ENCODE measurements at places on chromosomes 2 and 18. TPM values are rescaled to one million over a fixed set of nuclear protein-coding genes. Genes with fewer than 3 reads are reported as not detected.

DNA sequence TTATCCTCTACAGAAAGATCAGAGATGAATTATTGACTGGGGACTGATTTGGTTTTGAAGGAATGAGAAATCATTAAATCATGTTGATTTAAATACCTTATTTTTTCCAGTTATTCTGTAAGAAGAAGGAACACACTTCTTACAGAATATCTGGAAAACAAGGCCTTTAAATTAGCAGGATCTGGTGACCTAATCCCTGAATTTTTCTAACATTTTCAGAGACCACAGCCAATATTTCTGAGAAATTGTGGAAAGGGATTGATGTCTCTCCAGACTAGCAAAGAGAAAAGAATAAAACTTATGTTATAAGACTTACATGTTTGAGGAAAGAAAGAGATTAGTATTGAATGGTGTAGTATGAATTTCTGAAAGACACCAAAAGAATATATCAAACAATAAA is 104.0 kb downstream of the KCNE4 start:
- DNase-seq, result no peak

CCDC150 gene
- 7.9 TPM for total RNA-seq

LRATD1 gene
- not detected for total RNA-seq

DNA sequence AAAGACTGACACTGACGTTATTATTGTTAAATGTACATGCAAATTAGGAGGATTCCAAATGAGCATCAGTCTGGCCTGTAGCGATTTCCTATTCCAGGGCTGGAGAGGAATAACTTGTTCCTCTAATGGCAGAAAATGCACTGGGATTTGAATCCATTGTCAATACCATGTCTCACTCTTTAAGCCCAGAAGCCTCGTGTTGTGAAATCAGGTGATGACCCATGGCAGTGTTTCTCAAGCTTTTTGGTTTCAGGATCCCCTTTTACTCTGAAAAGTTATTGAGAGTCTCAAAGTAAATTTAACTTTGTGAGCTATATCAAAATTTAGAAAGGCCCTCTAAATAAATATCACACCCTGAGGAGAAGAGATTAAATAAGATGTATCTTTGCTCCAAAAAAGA is 279.2 kb downstream of the GALR1 start:
- DNase-seq, result no peak

GRCh38 chr2:157149270-157149669 is 108.2 kb upstream of the GALNT5 start:
- DNase-seq, result no peak

DNA sequence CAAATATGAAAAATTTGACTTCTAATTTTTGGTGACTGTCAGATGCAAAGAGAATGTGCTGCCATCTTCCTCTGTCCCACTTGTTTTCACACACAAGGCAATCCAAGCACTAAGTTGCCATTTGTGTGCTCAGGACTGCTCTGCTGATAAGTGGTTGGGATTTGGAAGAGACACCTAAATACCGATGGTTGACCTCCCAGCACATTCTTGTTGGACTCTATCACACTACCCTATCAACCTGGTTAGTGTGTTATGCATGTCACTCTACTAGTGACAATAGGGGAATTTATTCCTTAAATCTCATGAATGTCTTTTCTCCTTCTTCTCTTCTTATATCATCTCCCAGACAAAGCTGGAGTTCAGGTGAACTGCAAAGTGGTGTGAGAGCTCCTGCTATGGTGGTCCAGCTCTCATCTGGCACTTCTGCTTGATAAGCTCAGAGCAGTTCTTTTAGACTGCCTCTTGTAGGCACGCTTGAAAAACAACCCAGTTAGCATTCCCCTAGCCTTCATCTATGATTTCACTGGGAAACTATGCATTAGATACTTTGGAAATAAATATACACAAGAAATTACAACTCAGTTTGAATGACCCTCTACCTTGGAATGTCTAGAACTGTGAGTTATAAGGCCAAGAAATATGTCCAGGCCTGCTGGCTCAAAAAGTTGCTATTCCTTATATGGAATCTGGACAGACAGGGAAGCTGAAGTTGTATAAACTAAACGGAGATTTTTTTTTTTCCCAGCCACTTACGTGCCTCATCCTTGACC is 404.8 kb downstream of the MEIS1 start:
- no peak for DNase-seq

- no peak for DNase-seq
Observed at GRCh38 chr2:101106453-101107181, 44.6 kb downstream of the TBC1D8 start.

DNA sequence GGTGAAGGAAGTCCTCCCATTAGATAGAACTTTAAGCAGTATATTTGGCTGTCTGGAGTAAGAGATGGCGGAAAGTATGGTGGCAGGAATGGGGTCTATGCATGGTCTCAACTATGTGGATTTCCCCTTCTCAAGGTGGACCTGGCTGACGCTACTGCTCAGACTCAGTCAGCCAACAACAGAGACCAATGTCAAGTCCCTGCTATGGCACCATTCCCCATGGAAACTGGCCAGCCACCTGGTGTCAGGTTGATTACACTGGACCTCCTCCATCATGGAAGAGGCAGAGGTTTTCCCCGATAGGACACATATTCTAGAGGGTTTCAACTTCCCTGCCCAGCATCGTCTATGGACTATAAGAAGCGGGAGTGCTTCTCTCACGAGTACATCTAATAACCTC is 8.6 kb upstream of the FAHD2A start:
- no peak for DNase-seq

GAREM2 gene
- 3.2 TPM for total RNA-seq

- peak; percentile 34 for DNase-seq
Observed at GRCh38 chr18:45722899-45723298, 1.1 kb upstream of the SLC14A1 start.

- DNase-seq, result no peak
Observed at GRCh38 chr2:126882736-126883665, 15.7 kb upstream of the TEX51 start.

DNA sequence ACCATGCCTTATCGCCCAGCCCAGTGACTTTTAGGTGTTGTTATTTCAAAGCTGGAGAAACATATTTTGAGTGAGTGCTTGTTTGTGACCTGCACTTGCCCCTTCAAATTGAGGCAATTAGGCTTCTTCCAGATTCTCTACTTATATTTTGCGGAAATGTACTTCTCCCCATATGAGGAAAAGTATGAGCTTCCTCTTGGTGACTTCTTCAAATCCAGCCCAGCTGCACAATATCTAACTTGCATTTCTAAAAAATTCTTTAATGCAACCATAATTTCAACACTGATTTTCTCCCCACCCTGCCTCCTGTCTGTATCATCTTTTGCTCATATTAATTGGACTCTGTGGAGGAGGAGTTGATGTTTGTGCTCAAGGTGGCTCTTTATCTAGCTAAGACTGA is 391.2 kb upstream of the POU3F3 start:
- DNase-seq, result no peak

DNA sequence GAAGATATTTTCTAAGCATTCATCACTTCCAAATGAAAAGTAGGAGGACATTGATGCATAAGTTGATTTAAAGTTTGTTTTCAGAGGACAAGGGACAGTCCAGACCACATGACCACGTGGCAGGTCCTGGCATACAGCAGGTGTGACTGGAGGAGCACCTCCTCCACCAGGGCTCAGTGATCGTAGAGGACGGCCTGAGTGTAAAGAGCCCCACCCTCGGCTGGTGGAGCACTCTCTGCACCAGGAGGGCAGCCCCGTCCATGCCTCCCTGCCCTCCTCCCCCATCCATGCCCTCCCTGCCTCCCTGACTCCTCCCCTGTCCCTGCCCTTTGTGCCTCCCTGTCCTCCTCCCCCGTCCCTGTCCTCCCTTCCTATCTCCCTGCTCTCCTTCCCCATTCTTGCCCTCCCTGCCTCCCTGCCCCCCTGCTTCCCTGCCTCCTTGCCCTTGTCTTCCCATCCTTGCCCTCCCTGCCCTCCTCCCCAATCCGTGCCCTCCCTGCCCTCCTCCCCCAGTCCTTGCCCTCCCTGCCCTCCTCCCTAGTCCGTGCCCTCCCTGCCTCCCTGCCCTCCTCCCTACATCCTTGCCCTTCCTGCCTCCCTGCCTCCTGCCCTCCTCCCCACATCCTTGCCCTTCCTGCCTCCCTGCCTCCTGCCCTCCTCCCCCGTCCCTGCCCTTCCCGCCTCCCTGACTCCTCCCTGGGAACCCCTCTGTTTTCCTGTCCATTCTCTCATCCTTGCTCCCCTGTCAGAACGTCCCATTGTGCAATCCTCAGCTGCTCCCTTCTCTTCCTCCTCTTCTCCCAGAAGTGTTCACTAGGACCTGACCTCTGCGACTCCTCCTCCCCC is 47.9 kb downstream of the ANKMY1 start:
- no peak for DNase-seq

NIF3L1 gene
- 25.7 TPM for total RNA-seq

RTP5 gene
- 0.11 TPM for total RNA-seq

GRCh38 chr2:125364984-125365265 is 1291.0 kb upstream of the GYPC start:
- no peak for DNase-seq

DNA sequence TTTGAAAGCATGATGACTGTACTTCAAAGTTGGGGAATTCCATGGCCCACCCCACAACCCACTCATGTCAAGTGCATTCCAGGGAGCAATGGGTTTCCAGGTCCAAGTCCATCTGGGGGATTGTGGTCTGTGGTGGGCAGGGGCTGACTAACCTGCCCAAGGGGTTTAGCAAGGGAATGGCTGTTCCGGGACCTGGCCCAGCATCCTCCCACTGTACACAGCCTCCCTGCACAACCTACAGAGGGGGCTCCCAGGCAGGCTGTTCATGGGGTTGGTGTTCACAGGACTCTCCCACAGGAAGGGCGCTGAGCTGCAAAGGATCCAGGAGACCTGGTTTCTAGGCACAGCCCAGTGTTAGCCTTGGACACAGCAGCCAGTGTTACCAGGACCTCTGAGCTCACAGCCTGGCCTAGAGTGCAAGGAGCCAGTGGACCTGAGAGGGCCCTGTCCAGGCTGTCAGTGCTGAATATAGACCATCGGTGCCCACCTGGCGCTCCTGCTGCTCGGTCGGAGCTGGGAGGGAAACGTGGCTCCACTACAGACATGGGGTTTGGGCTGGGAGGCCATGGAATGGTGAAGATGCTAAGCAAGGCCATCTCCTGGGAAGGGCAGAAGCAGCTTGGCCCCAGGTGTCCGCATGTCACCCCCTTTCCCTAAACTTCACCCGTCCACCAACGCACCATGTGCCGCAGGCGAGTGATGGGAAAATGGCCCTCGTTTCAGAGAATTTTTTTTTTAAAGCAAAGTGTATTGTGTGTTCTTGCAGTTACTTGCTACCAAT is 317.2 kb downstream of the GBX2 start:
- no peak for DNase-seq

GRCh38 chr2:217325251-217325650 is 465.4 kb upstream of the TNP1 start:
- DNase-seq, result no peak

IL18R1 gene
- 17.9 TPM for total RNA-seq

- no peak for DNase-seq
Observed at GRCh38 chr2:620004-620403, 57.2 kb downstream of the TMEM18 start.

FABP1 gene
- not detected for total RNA-seq

KLHL30 gene
- not detected for total RNA-seq

DNA sequence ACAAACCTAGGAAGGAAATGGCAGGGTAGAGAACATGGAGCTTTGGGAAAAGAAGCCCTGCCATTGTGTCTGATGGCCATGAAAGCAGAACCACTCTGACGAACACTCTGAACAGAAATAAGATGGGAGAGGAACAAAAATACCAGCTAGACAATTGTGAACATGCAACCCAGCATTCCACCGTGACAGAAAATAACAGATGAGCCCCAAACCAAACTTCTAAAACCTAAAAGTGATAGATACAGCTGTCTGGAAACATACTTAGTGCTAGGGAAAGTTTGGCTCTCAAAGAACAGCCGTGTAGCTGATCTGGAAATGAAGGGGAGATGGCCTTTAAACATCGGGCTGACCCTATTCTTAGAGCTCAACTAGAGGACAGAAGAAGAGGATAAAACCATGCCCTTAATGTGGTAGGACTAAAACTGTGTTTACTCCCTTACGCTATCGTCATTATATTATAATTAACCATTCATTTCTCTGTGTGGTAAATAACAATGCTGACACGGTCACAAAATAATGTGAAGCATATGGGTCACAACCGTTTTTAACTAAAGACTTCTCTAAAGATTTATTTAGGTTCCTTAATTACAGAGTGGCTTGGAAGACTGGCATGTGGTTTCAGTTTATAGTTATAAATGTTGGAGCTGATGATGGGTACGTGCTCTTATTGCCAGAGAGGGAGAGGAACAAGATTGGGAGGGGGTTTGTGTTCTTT is 80.6 kb downstream of the MYO1B start:
- no peak for DNase-seq

DNA sequence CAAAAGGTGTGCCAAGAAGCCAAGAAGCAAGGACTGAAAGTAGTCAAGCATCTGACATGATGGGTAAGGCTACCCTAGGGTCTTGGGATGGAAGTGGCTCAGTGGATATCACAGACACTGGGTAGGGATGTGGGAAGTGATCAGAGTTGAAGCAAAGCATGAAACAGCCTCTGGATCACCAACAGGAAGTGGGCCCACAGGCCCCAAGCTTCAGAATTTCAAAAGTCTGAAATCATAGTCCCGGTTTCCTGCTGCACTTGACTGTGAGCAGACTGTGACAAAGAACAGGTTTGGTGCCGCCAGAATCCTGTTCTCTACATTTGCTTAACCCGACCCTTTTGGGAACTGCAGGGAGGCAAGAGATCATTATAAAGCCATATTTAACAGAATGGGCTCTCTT is 57.4 kb downstream of the SP100 start:
- DNase-seq, result no peak

SNORC gene
- 2.5 TPM for total RNA-seq

RPIA gene
- 69.0 TPM for total RNA-seq

GRCh38 chr2:157758586-157758985 is 117.5 kb downstream of the ACVR1 start:
- no peak for DNase-seq

DNA sequence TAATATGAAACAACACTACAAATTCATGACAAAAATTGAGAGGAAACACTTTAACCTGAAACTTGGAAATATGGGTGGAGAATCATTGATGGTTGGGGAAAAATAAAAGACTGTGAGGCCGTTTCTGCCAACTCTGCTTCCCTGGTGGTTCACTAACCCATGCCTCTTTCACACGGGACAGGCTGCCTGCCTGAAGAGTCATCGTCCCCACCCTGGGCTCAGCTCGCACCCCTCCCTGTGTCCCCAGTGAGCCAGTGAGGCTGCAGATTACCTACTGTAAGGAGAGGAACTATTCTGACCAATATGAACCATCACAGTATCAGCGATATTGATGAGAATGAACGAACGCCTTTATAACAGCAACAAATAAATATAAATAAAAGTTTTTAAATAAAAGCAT is 357.8 kb upstream of the CDH20 start:
- no peak for DNase-seq

GRCh38 chr2:240789501-240790369 is 30.3 kb downstream of the KIF1A start:
- no peak for DNase-seq

Measured in CD8-positive, alpha-beta memory T cell (primary cell).